Upper lobe of left lung (tissue), 6 donors: ENCODE measurements at places on chromosomes 7 and 10. TPM values are rescaled to one million over a fixed set of nuclear protein-coding genes. Genes with fewer than 3 reads are reported as not detected.

- DNase-seq = no peak
- no peak overlapping the region for H3K4me3 ChIP-seq
These were observed 720.3 kb downstream of the CCSER2 start for GRCh38 chr10:85048644-85049043.

- no peaks in the 10 kb centered on the region for H3K4me1 ChIP-seq
- no peaks in the 10 kb centered on the region for H3K36me3 ChIP-seq
- no peak overlapping the region for H3K27ac ChIP-seq
- H3K27me3 ChIP-seq = no peaks in the 10 kb centered on the region
- H3K4me3 ChIP-seq = no peak overlapping the region
These were observed 200.9 kb downstream of the CXCL12 start for GRCh38 chr10:44183667-44184632.

DNA sequence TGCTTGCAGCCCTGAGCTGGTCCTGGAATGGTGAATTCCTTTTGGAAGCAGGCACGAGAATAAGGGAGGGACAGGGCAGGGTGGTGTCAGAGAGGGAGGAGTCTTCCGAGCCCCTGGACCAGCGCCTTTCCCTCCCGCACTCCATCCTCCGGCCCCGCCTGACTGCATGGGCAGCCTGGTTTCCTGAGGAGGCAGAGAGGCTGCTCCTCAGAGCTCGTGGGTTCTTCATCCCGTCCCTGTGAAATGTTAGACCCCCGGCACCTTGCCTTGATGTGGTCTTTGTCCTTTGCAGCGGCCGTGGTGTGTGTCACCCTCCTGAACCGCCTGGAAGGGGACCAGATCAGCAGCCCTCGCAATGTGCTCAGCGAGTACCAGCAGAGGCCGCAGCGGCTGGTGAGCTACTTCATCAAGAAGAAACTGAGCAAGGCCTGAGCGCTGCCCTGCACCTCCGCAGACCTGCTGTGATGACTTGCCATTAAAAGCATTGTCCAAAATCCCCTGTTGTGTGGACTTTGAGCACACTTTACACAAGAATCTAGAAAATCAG, 18.9 kb downstream of the UPP1 start:
- H3K27me3 ChIP-seq = no peaks in the 10 kb centered on the region
- H3K36me3 ChIP-seq = peaks cover 57% of the 10 kb centered on the region
- peak; percentile 53 for DNase-seq
- no peak overlapping the region for H3K4me3 ChIP-seq

Gene PON1
- not detected for total RNA-seq

Gene LEP
- total RNA-seq = not detected

DNA sequence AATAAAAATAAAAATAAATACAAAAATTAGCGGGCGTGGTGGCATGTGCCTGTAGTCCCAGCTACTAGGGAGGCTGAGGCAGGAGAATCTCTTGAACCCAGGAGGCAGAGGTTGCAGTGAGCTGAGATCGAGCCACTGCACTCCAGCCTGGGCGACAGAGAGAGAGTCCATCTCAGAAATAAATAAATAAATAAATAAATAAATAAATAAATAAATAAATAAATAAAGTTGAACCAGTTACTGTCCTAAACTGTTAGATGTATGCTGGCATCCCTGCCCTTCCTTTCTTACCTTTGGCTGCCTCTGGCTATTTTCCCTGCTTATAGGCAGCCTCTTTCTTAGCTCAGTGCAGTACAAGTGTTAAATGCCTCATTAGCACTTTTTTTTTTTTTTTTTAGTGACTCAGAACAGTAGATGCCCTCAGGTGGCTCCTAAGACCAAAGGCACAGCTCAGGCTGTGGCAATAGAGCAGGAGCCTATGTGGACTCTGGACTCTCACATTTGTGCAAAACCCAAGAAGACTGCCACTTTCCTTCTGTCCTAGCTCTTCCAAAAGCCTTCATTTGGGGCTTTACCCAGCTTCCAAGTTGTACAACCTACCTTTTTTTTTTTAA, 30.6 kb upstream of the CABCOCO1 start:
- DNase-seq = no peak
- H3K27ac ChIP-seq = no peak overlapping the region
- no peak overlapping the region for H3K4me3 ChIP-seq
- H3K27me3 ChIP-seq = no peaks in the 10 kb centered on the region
- H3K36me3 ChIP-seq = no peaks in the 10 kb centered on the region

DNA sequence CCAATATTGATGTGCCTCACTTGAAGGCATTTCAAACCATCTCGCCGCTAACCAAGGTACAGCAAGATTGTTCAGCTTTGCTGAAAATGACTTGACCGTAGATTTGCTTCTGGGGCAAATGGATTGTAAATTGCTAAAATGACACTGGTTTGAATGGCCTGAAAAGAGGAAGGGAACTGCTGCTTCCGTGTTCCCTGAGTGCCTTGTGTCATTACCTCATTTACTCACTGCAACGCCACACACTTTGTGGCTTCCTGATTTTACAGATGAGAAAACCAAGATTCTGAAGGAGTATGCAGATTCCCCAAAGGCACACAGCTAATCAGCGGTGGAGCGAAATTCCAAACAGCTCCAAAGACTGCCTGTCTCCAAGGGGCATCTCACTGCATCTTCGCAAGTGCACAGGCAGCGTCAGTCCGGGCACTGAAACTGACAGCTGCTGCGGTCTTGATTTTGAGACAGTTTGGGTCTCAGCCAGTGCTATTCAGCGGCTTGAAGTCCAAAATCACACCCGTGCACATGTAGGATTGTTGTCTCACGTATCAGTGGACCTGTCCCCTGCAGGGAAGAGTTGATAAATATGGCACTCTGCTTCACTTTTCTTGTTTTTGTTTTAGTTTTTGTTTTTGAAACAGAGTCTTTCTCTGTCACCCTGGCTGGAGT, 290.9 kb downstream of the DPP6 start:
- H3K4me3 ChIP-seq = no peak overlapping the region
- no peaks in the 10 kb centered on the region for H3K27me3 ChIP-seq
- H3K27ac ChIP-seq = no peak overlapping the region
- no peaks in the 10 kb centered on the region for H3K36me3 ChIP-seq

GRCh38 chr7:2956526-2957368, 86.9 kb downstream of the CARD11 start:
- no peak for DNase-seq
- H3K27ac ChIP-seq = no peak overlapping the region
- peaks cover 3% of the 10 kb centered on the region for H3K4me1 ChIP-seq
- H3K36me3 ChIP-seq = no peaks in the 10 kb centered on the region
- H3K4me3 ChIP-seq = no peak overlapping the region

- no peaks in the 10 kb centered on the region for H3K27me3 ChIP-seq
- H3K4me1 ChIP-seq = peaks cover 7% of the 10 kb centered on the region
- no peaks in the 10 kb centered on the region for H3K36me3 ChIP-seq
- no peak overlapping the region for H3K27ac ChIP-seq
- no peak for DNase-seq
These were observed 276.6 kb downstream of the MAD1L1 start for GRCh38 chr7:1956141-1956540.

GRCh38 chr10:78717200-78717599, 351.6 kb upstream of the ZMIZ1 start:
- no peaks in the 10 kb centered on the region for H3K4me1 ChIP-seq
- H3K27me3 ChIP-seq = no peaks in the 10 kb centered on the region
- H3K27ac ChIP-seq = no peak overlapping the region

- no peaks in the 10 kb centered on the region for H3K36me3 ChIP-seq
- no peaks in the 10 kb centered on the region for H3K4me1 ChIP-seq
- no peak overlapping the region for H3K4me3 ChIP-seq
- H3K27ac ChIP-seq = no peak overlapping the region
These were observed 32.8 kb downstream of the TMEM130 start for GRCh38 chr7:98836811-98837629.

- no peaks in the 10 kb centered on the region for H3K4me1 ChIP-seq
- H3K27ac ChIP-seq = no peak overlapping the region
- peaks cover 5% of the 10 kb centered on the region for H3K36me3 ChIP-seq
These were observed 46.3 kb downstream of the PLEKHA8 start for GRCh38 chr7:30074422-30075030.

Gene SORCS1
- not detected for total RNA-seq

DNA sequence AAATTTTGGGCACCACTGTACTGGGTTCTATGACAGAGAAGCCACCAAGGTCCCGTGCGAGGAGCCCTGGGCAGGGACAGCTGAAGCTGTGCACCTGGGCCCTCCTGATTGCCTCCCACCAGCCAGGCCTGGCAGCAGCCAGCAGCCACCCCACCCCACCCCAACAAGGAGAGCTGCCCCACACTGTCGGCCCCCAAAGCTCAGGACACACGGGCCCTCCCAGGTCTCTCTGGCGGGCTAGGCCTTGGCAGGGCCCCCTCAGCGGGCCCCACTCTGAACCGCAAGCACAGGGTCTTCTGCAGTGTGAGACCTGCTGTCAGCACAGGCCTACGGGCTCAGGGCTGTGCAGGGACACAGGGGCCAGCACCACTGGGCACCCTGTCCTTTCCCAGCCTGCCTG, 5.5 kb downstream of the GPR146 start:
- H3K27ac ChIP-seq = peak overlapping the region; percentile 94
- H3K27me3 ChIP-seq = no peaks in the 10 kb centered on the region
- peaks cover 87% of the 10 kb centered on the region for H3K4me1 ChIP-seq
- DNase-seq = no peak

DNA sequence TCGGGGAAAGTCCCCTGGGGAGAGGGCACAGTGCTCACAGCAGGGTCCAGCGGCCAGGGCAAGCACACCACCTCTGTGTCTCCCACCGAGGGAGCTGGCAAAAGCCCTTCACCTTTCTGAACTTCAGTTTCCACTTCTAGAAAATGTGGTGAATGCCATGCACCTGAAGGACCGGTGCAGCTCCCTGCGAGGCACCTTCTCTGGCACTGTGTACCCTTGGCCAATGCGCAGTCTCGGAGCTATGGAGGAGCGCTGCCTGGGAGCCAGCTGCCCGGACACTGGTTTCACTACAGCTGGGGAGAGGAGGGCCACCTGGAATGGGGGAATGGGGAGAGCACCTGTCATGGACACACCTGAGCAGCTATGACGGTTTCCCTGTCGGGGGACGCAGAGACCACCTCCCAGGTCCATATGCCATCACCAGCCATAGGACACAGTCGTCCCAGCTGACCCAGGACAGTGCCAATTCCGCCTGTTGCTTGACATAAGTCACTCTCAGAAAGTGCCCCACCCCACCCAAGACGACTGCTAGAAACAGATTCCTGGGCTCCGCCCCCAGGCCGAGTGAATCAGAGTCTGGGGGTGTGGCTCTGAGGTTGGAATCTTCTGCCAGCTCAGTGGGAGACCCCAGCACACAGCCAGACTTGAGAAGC, 16.8 kb downstream of the RASGEF1A start:
- no peak overlapping the region for H3K27ac ChIP-seq
- H3K4me1 ChIP-seq = peaks cover 6% of the 10 kb centered on the region
- no peaks in the 10 kb centered on the region for H3K36me3 ChIP-seq

DNA sequence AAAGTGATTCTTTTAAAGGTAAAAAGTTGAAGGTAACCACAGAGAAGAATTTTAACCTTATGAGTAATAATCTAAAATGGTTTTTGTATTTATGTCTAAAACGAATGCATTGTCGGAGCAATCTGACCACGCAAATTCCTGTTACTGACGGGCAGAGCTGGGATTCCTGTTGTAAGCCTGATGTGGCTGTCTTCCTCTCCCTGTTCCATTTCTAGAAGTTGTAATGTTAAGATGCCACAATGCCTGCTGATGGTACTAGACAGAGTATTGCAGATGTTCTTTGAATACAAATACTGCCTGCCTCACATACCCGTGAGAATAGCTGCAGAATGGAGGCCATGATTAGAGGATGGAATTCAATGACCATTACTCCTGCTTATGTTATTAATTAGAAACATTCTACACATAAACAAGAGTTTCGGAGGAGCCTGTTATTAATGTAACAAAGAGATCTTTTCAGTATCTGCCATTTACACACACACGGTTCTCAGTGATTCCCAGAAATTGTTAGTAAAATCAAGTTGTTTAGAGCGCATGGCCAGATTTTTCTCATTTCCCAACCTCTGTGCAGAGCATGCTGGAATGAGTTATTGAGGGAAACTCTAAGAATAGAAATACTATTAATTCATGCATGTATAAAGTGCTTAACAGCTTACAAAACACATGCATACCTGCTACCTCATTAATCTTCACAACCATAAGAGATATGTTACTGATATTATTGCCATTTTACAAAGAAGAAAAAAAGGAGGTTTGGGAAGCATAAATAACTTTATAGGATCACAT, 196.8 kb downstream of the PTN start:
- H3K4me1 ChIP-seq = no peaks in the 10 kb centered on the region
- DNase-seq = no peak

- no peak overlapping the region for H3K4me3 ChIP-seq
- H3K36me3 ChIP-seq = no peaks in the 10 kb centered on the region
- H3K4me1 ChIP-seq = peaks cover 9% of the 10 kb centered on the region
- no peaks in the 10 kb centered on the region for H3K27me3 ChIP-seq
These were observed 161.0 kb downstream of the ST7 start for GRCh38 chr7:117114272-117114671.

GRCh38 chr10:61935077-61935476, 33.6 kb downstream of the ARID5B start:
- DNase-seq = no peak
- no peaks in the 10 kb centered on the region for H3K27me3 ChIP-seq
- H3K36me3 ChIP-seq = no peaks in the 10 kb centered on the region
- peak overlapping the region; percentile 9 for H3K27ac ChIP-seq
- peaks cover 17% of the 10 kb centered on the region for H3K4me1 ChIP-seq
- H3K4me3 ChIP-seq = no peak overlapping the region

Gene COL28A1
- 1.5 TPM for total RNA-seq

- no peaks in the 10 kb centered on the region for H3K36me3 ChIP-seq
- H3K27ac ChIP-seq = no peak overlapping the region
- no peak for DNase-seq
- no peak overlapping the region for H3K4me3 ChIP-seq
These were observed 163.9 kb downstream of the JCAD start for GRCh38 chr10:29895456-29895855.

Gene SPDYE9
- not detected for total RNA-seq

GRCh38 chr10:12729885-12730284, 271.6 kb downstream of the CCDC3 start:
- no peak overlapping the region for H3K4me3 ChIP-seq
- no peaks in the 10 kb centered on the region for H3K36me3 ChIP-seq
- DNase-seq = no peak
- H3K4me1 ChIP-seq = no peaks in the 10 kb centered on the region
- no peaks in the 10 kb centered on the region for H3K27me3 ChIP-seq

- H3K27ac ChIP-seq = no peak overlapping the region
- H3K4me3 ChIP-seq = no peak overlapping the region
- H3K27me3 ChIP-seq = no peaks in the 10 kb centered on the region
- H3K4me1 ChIP-seq = no peaks in the 10 kb centered on the region
These were observed 1.4 kb downstream of the CLEC5A start for GRCh38 chr7:141945356-141945755.

GRCh38 chr7:141841385-141841784, at the start of gene PRSS37:
TSS of gene PRSS37 (minus strand) at chr7:141841485. CDS start at chr7:141841049, 436 bp downstream.
- H3K4me3 ChIP-seq = no peak within 1 kb of the TSS
- H3K4me1 ChIP-seq = no peaks in the 10 kb centered on the region
- H3K27ac ChIP-seq = no peak within 1 kb of the TSS
- no peaks in the 10 kb centered on the region for H3K36me3 ChIP-seq
- DNase-seq = no peak

Gene ZNF425
- total RNA-seq = 1.7 TPM

GRCh38 chr10:4672201-4672600, 153.8 kb upstream of the AKR1E2 start:
- no peaks in the 10 kb centered on the region for H3K4me1 ChIP-seq
- no peaks in the 10 kb centered on the region for H3K27me3 ChIP-seq
- no peak for DNase-seq
- no peak overlapping the region for H3K27ac ChIP-seq
- no peak overlapping the region for H3K4me3 ChIP-seq

GRCh38 chr10:122010405-122011050, 21.6 kb downstream of the TACC2 start:
- no peak overlapping the region for H3K27ac ChIP-seq
- H3K4me1 ChIP-seq = no peaks in the 10 kb centered on the region
- no peak for DNase-seq
- H3K36me3 ChIP-seq = no peaks in the 10 kb centered on the region

Gene HMX3
- not detected for total RNA-seq

Gene PUS7
- 16.9 TPM for total RNA-seq

Gene PDGFA
- 40.1 TPM for total RNA-seq
